ENCODE measurements at places on chromosomes 2 and 18.
A peak's percentile ranks its signal among the peaks of the same experiment; 100 is the strongest.

DNA sequence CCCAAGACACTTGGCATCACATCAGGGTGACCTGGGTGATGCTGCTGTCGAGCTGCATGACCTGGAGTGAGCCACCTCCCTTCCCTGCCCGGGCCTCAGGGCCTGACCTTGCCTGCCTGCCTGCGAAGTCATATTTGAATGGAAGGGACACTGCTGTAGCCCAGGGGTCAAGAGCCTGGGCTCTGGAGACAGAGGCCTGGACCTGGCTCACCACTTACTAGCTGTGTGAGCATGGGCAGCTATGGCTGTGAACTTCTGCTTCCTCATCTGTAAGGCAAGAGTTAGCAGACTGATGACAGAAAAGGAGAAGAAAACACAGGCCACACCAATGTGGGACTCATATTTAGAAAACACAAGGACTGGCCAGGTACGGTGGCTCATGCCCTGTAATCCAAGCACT is 118.7 kb downstream of the ZFP36L2 start:
- DNase-seq = no peak

- peak; percentile 85 for DNase-seq
These were observed 416.6 kb upstream of the MEX3C start for GRCh38 chr18:51614033-51614432.

DNA sequence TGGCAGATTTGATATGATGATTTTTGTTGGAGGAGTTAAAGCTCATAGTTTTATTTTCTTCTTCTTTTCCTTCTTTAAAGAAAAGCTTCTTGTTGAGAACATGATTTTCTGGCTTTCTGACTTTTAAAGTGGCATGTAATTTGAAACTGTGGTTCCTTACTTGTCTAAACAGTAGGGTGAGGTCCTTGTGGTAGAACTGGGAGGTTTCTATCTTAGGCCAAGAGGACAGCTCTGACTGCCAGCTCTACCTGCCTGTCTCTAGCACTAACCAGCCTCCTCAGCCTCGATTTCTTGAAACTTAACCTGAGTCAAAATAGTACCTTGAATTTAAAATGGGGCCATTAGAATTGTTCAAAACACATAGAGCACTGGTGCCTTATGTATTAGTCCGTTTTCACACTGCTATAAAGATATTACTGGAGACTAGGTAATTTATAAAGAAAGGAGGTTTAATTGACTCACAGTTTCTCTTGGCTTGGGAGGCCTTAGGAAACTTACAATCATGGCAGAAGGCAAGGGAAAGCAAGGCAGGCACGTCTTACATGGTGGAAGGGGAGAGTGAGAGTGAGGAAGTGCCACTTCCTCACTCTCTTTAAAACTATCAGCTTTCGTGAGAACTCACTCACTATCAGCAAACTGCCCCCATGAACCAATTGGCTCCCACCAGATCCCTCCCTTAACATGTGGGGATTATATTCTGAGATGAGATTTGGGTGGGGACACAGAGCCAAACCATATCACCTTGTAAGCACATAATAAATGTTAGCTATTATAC is 119.0 kb downstream of the CERS6 start:
- DNase-seq = peak; percentile 19

GRCh38 chr2:203679401-203679800 is 27.0 kb upstream of the CD28 start:
- no peak for DNase-seq

- peak; percentile 67 for DNase-seq
These were observed at the start of gene GPC1 for GRCh38 chr2:240435457-240435947. Gene GPC1 (plus strand): TSS chr2:240435663. CDS start chr2:240435919, 256 bp downstream.

GRCh38 chr2:144526831-144527230 is 6.9 kb upstream of the ZEB2 start:
- DNase-seq = no peak

- DNase-seq = no peak
These were observed 282.1 kb upstream of the NT5C1B start for GRCh38 chr2:18871430-18871829.

DNA sequence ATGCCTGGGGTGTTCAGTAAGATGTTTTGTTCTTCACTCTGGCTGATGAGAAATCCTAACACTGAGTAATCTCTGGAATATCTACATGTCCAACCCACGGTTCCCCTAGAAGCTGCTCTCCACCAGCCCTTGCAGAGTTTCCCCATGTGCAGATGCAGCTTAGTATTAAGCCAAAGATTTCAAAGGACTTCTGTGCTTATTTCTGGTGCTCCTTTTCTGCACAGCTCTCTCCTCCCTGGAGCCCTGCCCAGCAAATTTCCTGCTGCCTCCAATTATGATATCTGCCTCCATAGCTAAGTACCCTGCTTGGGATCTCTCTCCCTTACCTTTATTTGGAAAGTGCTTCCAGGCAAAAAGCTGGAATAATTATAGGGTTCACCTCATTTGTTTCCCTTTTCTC is 949.3 kb downstream of the BCL11A start:
- no peak for DNase-seq

DNA sequence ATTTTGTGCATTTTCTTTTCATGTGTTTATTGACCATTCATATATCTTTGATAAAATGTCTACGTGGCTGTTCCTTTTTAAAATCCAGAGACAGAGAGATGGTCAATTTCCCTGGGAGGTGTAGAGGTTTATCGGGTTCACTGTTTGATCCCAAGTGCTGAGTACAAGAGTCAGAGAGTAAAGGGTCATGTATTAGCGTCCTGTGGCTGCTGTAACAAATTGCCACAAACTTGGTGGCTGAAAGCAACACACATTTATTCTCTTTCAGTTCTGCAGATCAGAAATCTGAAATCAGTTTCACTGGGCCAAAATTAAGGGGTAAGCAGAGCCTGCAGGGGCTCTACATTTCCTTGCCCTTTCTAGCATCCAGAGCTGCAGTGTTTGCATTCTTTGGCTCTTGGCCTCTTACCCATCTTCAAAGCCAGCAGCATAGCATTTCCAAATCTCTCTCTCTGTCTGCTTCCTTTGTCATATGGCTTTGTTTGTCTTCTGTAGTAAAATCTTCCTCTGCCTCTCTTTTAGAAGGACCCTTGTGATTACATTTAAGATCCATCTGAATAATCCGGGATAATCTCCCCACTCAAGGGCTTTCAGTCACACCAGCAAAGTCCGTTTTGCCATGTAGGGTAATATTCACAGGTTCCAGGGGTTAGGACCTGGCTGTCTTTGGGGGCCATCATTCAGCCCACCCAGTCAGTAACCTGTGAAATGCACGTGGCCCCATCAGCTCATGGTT is 49.9 kb downstream of the TMEM17 start:
- DNase-seq = no peak

DNA sequence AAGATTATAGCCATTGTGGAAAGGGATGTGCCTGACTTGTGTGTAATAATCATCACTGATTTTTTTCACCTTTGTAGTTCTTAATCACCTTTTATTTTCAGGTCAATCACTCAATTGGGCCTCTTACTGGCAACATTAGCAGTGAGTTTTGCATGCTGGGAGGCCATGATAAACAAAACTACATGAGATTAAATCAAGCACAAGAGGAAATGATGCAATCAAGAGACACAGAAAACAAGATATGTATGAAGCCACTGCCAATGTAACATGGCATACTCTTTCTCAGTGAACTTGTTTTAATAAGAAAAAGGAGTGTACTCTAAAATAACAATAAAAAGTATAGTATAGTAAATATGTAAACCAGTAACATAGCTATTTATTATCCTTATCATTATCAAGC is 69.9 kb upstream of the FSIP2 start:
- no peak for DNase-seq

- DNase-seq = peak; percentile 64
These were observed 21.4 kb upstream of the RHOB start for GRCh38 chr2:20425371-20425881.

GRCh38 chr2:60569680-60570111 is 16.2 kb upstream of the BCL11A start:
- no peak for DNase-seq

DNA sequence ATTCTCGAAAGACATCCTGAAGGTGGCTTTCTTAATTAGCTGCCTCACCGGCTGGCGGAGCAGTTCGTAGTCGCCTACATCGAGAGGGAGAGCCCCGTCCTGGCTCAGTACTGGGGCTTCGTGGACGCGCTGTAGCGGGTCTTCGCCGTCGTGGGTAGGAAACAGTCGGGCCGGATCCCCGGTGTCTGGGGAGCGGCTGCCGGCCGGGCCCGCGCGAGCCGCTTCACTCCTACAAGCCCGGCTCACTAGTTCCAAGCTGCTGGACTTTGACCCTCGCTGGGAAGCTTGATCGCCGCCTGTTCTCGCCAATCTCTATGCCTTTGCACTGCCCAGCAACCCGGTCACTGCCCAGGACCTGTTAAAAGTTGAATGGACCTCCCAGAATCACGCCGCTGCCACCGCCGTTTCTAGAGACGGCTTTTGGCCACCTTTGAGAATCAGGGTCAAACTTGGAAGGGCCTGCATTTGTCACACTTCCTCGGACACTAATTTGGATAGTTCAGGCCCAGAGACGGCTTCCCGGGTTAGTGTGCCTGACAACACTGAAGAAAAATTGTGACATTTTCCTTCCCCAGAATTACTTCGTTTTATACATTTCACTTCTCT is 41.4 kb upstream of the AKAIN1 start:
- DNase-seq = peak; percentile 40

DNA sequence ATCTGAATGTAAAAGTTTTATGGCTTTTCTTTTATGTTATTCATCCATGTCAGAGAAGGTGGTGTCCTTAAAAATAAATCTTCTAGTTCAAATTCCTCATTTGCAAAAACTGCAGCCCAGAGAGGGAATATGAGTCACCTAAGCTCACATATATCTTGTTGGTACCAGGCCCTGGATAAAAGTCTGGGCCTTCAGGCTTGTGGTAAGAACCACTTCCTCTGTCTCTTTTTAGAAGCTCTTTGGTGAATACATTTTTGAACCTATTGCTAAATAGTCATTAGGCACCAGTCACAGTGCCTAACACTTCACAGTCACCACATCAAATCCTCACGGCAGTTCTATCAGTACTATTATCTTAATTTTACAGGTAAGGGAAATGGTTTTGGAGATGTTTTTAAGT is 199.2 kb downstream of the KCNS3 start:
- peak; percentile 94 for DNase-seq

DNA sequence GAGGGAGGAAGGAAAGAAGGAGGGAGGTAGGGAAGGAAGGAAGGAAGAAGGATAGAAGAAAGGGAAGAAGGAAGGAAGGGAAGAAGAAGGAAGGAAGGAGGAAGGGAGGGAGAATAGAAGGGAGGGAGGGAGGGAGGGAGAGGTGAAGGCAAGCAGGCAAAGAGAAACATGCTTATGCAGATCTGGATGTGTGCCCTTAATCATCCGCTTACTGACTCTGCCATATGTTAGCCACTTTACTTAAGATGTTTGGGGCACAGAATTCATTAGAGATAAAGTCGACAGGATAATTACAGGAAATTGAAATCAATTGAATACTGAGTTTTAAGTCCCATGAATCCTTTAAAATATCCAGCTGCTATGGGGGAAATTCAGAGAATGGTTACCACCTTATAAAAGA is 334.2 kb downstream of the GRB14 start:
- DNase-seq = no peak

DNA sequence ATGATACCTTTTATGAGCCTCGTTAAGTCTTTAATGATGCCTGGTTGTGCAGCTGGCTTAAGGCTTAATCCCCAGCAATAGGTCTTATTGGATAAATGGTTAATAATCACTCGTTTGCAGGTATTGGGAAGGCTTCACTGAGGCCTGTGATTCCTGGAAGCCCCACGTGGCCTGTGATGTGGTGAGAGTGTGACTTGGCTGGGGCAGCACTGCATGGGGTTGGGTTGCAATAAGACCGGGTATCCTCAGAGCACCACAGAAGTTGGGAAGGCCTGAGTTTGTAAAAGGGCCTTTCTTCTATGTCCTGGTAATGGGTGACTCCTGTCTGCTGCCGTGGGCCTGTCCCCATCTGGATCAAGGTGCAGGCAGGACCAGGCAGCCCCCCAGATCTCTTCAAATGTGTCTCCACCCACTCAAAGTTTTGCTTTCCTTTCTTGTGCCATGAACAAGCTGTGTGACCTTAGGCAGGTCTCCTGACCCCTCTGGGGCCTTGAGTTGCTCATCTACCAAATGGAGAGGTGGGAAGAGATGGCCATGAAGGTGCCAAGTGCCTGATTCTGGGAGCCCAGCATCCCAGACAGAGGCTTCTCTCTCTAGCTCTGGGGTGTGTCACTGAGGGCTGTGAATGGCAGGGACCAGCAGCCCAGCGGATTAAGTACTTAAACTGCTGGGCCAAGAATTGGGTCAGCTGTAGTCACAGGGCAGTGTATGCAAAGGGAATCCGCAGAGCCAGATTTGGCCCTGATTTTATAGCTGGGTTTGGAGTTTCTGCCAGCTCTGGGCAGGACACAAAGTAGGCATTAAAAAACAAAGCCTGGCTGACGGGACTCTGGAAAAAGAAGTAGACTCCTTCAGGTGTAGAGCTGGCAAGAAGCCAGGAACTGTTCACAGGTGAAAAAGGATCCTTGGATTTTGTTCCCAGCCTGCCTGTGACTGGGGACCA is 24.4 kb downstream of the LBH start:
- DNase-seq = no peak

DNA sequence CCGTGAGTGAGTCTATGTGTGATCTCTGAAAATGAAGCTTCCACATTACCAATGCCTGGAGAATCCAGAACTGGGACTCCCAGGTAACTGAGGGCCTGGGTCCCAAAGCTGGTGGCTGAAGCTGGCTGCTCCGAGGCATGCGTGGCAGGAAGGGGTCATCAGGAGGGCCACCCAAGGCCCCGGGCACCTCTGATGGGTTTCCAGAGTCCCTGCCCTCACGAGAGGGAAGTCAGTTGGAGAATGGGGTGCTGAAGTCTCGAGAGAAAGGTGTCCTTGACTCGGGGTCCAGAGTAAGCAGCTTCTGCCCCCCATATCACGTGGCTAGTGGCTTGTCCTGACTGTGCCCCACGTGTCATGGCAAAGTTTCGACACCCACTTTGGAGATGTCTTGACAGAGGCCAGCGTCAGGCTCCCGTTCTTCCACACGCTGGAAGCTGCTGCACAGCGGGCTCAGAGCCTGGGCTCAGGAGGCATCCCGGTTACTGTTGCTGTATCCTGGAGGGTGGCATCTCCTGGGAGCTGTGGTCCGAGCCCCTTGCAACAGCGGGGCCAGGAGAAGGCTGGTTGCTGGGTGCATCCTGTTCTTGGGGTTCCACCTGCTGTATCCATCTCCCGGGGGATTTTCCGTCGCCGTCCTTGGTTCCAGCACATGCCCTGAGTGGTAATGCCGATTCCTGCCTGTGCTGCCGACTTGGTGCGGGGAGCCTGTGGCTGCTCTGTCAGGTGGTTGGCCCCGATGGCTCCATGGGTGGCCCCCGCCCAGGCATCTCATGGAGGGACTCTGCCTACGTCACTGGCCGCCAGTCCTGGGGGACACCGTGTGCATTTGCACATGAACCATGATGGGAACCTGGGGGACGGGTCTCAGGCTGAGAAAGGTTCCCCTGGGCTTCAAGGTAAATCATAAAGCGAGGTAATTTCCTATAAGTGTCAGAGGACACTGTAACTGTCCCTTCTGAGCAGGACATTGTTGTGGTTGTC is 183.3 kb upstream of the HDAC4 start:
- no peak for DNase-seq

- DNase-seq = no peak
These were observed 13.4 kb upstream of the RBMS1 start for GRCh38 chr2:160507046-160507407.

GRCh38 chr2:134056173-134056572 is 197.7 kb upstream of the MGAT5 start:
- no peak for DNase-seq
